ENCODE measurements at places on chromosomes 12 and 14.
A peak's percentile ranks its signal among the peaks of the same experiment; 100 is the strongest.

DNA sequence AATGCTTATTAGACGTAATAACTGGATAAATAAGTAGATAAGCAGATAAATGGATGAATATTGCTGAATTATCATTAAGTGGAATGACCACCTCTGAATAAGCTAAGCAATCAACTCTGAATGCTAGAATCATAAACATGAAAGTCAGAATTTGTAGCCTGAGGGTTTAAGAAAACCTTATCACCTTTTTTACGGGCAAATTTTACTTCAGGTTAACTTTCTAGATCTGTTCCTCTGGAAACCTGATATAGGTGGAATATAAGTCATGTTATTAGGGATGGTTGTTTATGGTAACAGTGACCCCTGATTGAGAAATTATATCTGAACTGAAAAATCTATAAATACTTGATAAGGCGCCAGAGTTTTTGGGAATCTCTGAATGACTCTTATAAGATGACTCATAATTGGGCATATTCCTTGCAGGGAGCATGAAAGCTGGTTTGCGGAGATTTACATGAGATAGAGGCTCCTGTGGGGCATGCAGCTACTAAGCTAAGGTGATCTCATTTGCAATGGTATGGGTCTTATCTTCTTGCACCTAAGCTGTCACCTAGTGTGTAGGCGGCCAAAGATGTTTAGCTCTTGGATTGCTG is 12.1 kb downstream of the SPX start:
- no peak for DNase-seq

DNA sequence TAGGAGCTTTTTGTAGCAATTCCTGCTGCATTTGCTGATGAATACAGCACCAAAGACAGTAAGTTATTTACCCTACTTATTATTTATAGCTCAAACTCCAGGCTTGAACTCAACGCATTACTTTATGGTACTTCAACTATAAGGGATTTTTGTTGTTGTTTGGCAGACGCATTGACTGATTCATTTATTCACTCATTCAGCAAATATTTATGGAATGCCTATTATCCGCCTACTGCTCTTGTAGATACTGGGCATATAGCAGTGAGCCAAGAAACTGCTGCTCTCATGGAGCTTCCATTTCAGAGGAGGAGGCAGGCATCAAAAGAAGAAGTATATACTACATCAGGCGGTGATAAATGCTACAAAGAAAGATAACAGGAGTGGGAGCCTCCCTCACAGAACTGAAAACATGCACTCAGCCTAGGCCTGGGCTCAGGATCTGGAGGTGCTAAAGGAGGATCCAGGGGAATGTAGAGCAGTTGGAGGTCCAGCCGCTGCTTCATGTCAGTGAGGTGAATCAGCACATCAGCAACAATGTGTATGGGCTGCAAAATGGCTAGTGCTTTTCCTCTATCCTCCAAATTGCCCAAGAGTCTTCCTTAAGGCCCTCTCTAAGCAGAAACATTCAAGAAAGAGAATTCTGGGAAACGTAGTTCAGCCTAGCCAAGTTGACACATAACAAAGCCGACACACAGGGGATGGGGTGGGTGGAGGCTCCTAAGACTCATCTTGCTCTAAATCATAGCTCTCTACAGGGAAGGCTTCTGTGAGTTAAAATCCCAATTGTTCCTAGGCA is 157.5 kb downstream of the NRXN3 start:
- no peak for DNase-seq

DNA sequence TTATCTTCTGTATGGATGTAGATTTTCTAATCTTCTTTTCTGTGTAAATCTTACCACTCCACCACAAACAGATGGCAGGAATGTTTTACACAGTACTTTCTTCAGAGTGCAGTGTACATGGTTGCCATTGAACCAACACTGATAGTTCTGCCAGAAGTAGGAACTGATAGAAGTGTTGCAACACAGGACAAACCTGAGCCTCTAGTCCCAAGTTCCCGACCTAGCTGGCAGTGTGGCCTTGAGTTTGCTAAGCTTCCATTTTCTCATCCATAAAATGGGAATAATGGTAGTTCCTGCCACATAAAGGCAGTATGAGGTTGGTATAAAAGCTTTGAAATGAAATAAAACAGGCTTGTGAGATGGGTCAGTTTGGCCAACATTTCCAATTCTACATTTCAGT is 50.8 kb upstream of the SAV1 start:
- DNase-seq: no peak

GRCh38 chr12:65368055-65368454 is 89.6 kb downstream of the MSRB3 start:
- DNase-seq: no peak

GRCh38 chr12:42261708-42262107 is 23.7 kb upstream of the YAF2 start:
- DNase-seq: no peak

DNA sequence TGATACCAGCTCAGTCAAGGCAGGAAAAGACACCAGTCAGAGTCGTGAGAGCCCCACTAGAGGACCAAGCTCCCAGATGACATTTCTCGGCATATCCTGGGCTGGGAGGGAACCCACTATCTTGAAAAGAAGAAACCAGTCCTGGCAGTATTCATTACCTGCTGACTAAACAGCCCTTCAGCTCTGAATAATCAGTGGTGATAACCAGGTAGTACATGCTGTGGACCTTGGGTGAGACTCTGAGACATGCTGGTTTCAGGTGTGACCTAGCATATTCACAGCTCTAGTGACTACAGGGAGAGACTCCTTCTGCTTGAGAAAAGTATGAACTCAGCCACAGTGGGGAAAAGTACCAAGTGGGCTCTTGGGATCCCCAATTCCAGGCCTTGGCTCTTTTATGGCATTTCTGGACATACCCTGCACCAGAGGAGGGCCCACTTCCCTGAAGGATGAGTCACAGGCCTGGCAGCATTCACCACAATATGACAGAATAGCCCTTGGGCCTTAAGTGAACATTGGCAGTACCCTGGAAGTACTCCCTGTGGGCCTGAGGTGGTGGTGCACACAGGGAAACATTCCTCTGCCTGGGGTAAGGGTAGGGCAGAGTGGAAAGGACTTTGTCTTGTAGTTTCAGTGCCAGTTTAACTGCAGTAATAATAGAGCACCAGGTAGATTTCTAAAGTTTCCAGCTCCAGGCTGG is 82.6 kb upstream of the SLC38A4 start:
- DNase-seq: no peak

GRCh38 chr12:111122458-111122878 is 202.1 kb upstream of the MYL2 start:
- DNase-seq: no peak

GRCh38 chr14:33490555-33490954 is 460.3 kb downstream of the EGLN3 start:
- DNase-seq: no peak

DNA sequence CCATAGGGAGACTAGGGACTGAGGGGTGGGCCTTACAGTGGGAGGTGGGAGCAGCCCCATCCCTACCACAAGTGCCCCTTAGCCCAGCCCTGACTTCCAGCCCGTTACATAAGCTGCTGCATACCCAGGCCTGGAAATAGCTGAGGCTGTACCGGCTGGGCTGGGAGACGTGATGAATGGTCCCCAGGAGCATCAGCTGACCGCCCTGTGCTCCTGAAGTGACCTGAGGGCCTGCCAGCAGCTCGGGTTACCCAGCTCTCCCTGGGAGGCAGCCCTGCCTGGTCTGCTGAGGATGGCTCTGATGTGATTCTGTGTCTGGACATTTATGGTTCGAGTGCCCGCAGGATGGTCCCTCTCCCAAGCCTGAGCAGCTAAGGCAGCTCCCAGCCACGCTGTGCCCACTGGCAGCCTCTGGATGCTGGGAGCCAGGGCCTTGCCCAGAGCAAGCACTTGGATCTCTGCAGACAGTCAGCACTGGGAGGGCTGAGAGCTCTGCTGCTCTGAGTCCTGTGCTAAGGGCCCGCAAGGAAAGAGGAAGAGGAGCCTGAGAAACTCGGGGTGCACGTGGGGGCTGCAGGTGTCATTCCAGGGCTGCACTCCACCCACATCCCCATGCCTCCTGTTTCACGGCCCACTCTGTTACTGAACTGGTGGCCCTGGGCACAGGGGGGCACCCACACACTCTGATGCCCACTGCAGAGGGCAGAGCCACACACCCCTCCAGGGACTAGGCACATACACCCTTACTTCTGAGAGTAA is 20.5 kb downstream of the TAMALIN start:
- no peak for DNase-seq

DNA sequence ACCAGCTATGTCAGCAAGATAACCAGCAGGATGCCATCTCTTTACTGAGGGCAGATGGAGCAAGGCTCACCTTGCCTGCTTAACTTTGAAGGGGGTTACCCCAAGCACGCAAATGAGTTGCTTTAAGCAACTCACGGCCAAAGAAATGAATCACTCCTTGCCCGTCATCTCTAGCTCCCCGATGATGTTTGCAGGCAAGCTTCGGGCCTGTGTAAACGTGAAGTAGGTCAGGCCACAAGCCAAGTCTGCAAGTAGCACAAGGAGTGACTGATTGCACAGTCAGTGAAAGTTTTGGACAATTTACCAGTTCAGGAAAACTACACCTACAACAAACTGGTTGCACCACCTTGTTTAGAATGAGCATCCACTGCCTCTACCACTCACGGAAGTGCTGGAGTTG is 699.7 kb upstream of the TBX3 start:
- no peak for DNase-seq

DNA sequence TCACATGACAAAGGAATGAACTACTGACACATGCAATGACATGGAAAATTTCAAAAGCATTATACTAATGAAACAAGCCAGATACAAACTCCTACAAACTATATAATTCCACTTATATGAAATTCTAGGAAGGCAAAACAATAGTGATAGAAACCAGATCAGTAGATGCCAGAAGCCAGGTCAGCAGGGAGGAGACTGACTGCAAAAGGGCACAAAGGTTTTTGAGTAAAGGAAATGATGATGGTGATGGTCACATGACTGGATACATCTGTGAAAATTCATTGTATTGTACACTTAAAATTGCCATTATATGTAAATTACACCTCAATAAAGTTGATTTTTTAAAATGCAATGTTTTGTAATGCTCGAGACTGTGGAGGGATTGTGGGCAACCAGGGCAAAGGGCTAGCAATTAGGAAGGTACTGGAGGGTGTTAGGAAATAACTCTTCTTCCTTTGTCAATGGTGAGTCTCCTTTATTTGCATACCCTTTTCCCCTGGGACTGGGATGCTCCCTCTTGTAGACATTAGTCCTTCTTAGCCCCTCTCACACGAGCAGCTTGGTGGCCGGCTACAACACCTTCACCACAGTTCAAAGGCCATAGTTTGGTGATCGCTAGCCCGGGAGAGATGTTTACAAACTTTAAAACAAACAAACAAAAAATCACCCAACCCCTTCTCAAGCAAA is 6.7 kb upstream of the PRPF40B start:
- no peak for DNase-seq

DNA sequence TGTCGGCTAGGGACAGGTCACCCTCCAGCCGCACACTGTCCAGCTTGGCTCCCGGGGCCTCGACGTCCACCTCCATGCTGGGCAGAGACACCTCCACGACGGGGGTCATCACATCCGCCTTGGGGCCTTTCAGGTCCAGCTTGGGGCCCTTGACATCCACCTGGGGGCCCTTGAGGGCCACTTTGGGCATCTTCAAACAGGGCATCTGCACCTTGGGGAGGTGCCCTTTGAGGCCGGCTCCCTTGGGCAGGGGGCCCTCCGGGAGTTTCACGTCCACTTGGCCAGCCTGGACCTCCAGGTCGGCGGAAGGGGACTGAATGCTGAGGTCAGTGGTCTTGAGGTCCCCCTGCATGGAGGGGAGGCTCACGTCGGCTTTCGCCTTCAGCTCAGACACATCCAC is 17.9 kb downstream of the PLD4 start:
- peak; percentile 7 for DNase-seq

- DNase-seq: no peak
Observed at GRCh38 chr12:499837-500458, 40.2 kb downstream of the B4GALNT3 start.

DNA sequence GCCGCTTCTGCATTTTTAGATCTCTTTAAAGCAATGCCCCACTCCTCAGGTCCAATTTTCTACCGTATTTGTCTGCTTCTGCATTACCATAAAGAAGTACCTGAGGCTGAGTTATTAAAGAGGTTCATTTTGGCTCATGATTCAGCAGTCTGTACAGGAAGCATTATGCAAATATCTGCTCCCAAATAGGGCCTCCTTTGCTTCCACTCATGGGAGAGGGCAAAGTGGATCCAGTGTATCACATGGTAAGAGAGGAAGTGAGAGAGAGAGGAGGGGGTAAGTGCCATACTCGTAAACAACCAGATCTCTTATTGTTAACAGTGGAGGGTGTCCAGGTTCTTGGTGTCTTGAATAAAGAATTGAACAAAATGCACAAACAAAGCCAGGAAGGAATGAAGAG is 316.1 kb upstream of the SEL1L start:
- no peak for DNase-seq
